Heart right ventricle (tissue), 16 donors: ENCODE measurements at places on chromosomes 13 and 19. TPM values are rescaled to one million over a fixed set of nuclear protein-coding genes. Genes with fewer than 3 reads are reported as not detected.
A peak's percentile ranks its signal among the peaks of the same experiment; 100 is the strongest.

- DNase-seq = no peak
Observed at GRCh38 chr13:56586976-56587375, 553.7 kb upstream of the PRR20A start.

- DNase-seq = no peak
Observed at GRCh38 chr19:18636969-18637629, at the start of gene KLHL26. KLHL26 (plus strand) TSS chr19:18637028; CDS start chr19:18637055, 27 bp downstream.

GRCh38 chr19:43525836-43526771 lies 897 bp downstream of the ETHE1 start:
- no peak for DNase-seq

DNA sequence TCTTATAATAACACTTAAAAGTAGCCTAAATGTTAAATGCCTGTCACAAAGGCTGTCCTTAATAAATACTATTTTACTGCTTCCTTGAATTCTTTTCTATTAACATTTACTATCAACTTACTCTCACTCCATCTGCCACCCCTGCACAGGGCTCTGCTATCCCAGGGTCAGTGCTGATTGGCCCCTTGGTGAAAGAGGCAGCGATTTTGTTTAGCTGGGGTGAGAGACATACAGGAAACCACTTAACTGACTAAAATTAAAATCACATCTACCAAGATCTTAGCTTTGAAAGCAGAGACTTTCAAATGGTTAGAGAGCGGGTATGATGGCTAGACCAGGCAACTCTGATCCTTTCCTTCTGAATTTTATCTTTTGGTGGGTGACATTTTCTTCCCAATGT lies 149.9 kb upstream of the HTR2A start:
- no peak for DNase-seq

DNA sequence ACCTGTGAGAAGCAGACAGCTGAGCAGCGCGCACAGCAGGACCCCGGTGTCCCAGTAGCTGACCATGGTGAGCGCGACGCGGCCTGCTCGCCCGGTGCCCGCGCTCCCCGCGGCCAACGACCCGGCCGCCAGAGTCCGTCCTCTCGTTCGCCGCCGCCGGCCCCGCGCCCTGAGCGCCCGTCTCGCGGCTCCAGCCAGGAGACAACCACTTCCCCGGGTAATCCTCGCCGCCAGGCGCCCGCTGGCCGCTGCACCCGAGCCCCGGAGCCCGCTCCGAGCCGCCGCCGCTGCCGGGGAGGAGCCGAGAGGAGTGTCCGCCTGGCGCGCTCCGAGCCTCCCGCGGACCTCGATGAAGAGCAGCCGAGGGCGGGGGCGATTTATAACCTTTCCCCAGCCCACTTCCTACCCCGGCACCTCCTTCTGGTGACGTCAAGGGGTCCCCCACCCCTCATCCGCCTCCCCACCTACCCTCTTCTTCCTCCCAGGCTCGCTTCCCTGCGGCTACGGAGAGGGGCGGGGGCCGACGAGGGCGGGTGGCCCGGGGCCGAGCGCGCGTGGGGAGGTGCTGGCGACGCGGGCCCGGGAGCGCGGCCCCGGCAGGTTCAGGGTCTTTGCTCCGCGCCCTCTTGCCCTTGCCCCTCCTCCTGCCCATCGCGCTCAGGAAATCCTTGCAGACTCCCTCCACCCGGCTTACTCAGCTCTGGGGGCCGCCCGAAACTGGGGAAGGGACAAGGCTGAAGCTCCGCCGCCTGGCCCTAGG lies at the start of gene FLT1:
Gene FLT1 (minus strand): TSS at position 351 of the 760 bp plus-strand sequence. CDS start 285 bp downstream, at position 66.
- DNase-seq = peak; percentile 79

- DNase-seq = no peak
Observed at GRCh38 chr13:108525827-108526226, 103.6 kb upstream of the MYO16 start.

GRCh38 chr13:106681997-106682396 lies 114.1 kb upstream of the ARGLU1 start:
- DNase-seq = no peak

GRCh38 chr13:29547153-29547552 lies 48.3 kb downstream of the SLC7A1 start:
- DNase-seq = no peak

DNA sequence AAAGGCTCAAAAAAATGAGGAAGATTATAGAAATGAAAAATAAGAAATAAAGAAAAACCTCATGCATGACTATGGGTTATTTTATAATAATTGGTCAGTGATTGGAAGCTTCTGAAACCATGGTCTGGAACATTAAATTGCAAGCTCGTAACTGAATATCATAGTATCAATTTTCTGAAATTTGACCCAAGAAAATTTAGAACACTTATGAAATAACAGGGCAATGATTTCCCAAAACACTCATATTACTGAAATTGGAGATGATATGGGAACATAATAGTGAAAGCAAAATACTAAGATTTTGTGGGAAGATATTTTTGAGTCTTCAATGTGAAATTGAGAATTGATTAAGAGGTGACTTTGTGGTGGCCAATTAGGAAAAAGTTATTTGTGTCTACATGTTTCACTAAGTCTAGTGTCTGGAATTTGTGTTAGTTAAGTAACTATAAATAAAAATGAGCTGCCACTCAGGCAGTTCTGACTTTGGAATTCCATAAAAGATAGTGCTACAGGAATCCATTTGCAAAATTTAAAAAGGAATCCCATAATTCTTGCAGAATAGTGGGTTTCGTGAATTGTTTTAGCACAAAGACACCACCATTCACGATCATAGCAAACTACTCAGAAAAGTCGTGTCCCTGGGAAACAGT lies 603.0 kb downstream of the LMO7 start:
- no peak for DNase-seq

DNA sequence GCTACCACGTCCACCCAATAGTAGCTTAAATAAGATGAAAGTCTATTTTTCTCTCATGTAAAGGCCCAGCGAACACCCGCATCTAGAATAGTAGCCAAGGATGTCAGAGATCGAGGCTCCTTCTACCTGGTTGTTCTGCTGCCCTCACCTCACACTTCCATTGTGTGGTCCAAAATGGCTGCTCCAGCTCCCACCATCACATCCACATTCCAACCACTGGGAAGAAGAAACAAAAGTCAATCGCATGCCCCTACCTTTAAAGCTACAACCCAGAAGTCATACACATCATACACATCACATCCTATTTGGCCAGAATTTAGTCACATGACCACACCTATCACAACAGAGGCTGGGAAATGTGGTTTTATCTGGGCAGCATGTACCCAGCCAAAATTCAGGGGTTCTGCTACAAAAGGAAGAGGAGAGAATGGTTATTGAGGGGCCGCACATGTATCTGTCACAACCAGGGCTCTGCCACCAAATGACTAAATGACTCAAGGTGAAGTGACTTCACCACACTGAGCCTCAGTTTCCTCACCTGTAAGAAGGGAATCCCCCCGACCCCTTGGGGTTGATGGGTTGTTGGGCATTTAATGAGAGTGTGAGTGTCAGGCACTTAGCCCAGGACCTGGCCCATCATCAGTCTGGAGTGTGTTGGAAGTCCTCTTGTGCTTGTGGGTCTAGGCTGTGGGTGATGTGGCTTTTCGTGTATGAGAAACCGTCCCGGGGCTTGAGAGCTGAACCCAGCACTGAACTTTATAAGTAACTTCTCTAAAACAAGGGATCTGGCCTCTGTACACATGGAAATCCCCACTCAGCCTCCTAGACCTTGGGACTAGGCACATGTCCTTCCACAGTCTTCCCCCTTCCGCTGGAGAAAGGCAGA lies 10.2 kb upstream of the CBLC start:
- no peak for DNase-seq

DNA sequence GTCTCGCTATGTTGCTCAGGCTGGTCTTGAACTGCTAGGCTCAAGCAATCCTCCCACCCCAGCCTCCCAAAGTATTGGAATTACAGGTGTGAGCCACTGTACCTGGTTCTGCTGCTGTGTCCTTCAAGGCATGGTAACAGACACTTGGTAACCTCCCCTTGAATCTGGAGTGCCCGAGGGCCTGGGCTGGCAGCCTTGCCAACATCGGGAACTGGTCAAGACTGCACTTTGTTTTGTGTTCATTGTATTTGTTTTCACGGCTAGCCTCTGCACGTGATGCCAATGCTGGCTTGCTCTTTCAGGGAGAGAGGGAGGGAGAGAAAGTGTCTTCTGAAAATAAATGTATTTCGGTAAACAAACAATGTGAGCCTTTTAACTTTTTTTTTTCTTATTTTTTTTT lies 12.0 kb downstream of the CERS4 start:
- DNase-seq = no peak

DNA sequence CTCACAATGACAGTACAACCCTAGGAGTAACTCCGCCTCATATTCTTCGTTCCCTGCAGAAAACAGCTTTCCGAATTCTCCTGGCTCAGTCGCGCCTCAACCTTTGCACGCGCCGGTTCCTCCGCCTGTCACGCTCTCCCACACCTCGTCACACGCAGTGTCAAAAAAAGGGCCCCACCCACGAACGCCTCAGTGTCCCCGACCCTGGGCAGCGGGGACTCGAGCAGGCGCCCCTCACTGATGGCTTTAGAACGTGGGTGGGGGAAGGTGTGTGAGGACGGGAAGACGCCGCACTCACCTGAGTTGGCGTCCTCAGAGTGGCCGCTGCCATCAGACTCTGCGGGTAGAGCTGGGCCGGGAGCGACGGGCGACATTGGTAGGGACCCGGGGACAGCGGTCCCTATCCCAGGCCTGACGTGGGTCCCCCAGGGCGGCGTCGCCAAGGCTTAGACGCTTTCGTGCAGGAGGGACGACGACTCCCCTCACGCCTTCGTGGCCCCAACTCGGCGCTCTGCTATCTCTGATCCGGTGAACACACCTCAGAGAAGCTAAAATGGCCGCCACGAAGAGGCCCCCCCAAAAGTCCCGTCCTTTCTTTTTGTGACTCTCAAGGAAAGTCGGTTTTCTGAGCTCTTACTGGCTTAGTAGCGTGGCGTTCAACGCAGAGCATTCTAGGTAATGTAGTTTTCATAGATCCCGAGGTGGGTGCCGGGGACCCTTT lies at the start of gene ZNF154:
Gene ZNF154 (minus strand): TSS at position 564 of the 721 bp plus-strand sequence. CDS start 233 bp downstream, at position 331.
- peak; percentile 63 for DNase-seq

GRCh38 chr13:72757792-72758535 lies 23.7 kb downstream of the DIS3 start:
- no peak for DNase-seq

DNA sequence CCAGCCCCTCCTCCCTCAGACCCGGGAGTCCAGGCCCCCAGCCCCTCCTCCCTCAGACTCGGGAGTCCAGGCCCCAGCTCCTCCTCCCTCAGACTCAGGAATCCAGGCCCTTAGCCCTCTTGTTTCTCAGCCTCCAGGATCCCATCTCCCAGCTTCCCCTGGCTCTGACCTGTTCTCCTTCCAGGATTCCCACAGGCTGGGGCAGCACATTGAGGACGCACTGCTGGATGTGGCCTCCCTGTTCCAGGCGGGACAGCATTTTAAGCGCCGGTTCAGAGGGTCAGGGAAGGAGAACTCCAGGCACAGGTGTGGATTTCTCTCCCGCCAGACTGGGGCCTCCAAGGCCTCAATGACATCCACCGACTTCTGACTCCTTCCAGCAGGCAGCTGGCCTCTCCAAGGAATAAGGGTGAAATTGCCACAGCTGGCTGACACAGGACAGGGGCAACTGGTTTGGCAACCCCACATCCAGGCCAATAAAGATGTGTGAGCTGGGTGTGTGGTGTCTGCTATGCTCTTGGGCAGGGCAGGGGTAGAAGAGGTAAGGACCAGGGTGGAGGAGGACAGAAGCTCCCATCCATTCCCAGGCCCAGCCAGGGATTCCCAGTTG lies 22.4 kb downstream of the CPT1C start:
- no peak for DNase-seq

GRCh38 chr19:36041831-36042230 lies 9.2 kb upstream of the CLIP3 start:
- no peak for DNase-seq

DNA sequence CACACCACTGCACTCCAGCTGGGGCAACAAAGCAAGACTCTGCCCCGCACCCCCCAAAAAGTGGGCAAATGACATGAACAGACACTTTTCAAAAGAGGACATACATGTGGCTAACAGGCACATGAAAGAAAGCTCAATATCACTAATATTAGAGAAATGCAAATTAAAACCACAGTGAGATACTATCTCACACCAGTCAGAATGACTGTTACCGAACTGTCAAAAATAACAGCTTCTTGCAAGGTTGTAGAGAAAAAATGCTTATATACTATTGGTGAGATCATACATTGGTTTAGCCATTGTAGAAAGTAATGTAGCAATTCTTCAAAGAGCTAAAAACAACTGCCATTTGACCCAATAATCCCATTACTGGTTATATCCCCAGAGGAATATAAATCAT lies 99.5 kb upstream of the SPATA13 start:
- DNase-seq = no peak

DNA sequence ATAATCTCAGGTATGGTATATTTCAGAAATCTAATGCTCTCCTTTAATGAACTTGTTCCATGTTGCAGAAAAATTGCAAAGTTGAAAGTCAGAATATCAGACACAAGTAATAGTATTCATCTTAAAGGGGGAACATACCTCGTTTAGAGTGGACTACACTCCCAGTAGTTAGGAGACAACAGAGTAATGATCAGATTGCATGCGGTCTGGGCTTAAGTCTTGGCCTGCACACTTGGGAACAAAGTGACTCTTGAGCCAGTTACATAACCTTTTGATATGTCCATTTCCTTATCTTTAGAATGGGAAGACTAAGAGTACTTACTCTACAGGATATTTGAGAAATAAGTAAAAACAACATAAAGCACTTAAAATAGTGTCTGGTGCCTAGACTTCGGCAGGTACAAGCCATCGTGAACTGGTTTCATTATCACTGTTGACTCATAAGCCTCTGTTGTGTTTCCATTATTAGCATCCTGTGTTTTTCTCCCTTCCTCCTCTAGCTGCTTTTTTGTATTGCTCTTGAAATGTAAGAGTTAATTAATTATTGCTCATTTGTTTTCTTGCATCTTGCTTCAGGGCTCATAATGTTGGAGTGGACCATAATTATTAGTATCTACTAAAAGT lies 53.0 kb downstream of the DPY19L3 start:
- DNase-seq = no peak

DNA sequence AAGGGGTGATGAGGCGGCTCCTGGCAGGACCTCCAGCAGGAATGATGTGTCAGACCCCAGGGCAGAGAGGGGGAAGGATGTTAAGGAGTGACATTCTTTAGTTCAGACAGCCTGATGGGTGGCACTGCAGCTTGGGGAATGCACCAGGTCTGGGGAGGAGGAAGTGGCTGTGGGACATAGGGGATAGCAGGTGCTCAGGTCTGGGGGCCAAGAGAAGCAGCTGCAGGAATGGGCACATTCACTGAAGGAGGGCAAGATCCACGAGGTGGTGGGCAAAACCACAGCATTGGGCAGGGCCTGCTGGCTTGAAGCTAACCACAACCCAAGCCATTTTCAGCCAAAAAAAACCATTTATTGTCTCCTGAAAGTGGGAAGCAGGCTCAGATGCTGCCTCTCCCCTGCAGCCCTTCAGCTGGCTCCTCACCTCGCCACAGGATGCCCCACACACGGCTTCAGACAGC lies 26.5 kb downstream of the COMP start:
- DNase-seq = no peak

GRCh38 chr13:53890696-53891095 lies 862.1 kb downstream of the OLFM4 start:
- DNase-seq = no peak

- DNase-seq = no peak
Observed at GRCh38 chr19:46955813-46956371, 63.7 kb upstream of the NPAS1 start.

- no peak for DNase-seq
Observed at GRCh38 chr13:24251525-24251924, 57.9 kb upstream of the C1QTNF9 start.

Gene RGS9BP
- polyA plus RNA-seq = 0.43 TPM

Gene LRRC4B
- polyA plus RNA-seq = 3.0 TPM

Gene NLRP7
- not detected for polyA plus RNA-seq

Gene FXYD1
- 251 TPM for polyA plus RNA-seq

Gene SRRM5
- 1.6 TPM for polyA plus RNA-seq

Gene ZNF574
- 5.8 TPM for polyA plus RNA-seq

Gene OR7A5
- not detected for polyA plus RNA-seq

Gene KLF5
- 0.90 TPM for polyA plus RNA-seq

Gene ARHGEF18
- 6.1 TPM for polyA plus RNA-seq

Gene CLDN10
- 0.22 TPM for polyA plus RNA-seq

Gene DHRS12
- polyA plus RNA-seq = 5.5 TPM
